Mucosa of gallbladder (tissue), 1 donor: ENCODE measurements at places on chromosomes 4 and X.

- DNase-seq, result no peak
Measured at GRCh38 chr4:173318648-173319211, 15.4 kb downstream of the HMGB2 start.

- DNase-seq, result no peak
Measured at GRCh38 chrX:116246261-116246660, 75.7 kb downstream of the AGTR2 start.

- DNase-seq, result peak; percentile 82
Measured at GRCh38 chr4:23856630-23857029, 33.2 kb downstream of the PPARGC1A start.

DNA sequence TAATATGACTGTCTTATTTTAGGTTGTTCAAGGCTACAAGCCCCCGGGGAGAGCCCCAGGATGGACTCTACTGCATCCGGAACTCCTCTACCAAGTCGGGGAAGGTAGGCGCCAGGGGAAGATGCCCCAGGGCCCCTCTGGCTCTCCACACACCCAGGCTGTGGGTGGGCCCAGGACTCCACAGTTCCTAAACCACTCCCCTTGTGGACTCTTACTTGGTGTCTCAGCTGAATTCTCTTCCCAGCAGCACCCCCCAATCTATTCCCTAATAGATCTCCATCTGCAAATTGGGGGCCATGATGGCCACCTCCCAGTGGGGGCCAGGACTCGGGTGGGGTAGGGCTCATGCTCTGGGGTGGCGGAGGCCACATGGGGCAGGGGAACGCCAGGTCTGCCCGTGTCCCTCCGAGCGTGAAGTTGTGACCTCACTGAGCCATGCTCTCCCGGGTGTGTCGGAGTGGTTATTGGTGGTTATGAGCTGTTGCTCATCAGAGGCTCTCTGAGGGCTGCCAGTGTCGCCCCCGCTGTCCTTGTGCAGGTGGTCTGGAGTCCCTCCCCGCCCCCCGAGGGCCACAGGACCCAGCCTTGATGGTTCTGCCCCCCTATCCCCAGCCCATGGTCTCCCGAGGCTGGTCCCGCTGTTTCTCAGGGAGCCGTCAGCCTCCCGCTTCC lies 11.2 kb upstream of the ADD1 start:
- no peak for DNase-seq

DNA sequence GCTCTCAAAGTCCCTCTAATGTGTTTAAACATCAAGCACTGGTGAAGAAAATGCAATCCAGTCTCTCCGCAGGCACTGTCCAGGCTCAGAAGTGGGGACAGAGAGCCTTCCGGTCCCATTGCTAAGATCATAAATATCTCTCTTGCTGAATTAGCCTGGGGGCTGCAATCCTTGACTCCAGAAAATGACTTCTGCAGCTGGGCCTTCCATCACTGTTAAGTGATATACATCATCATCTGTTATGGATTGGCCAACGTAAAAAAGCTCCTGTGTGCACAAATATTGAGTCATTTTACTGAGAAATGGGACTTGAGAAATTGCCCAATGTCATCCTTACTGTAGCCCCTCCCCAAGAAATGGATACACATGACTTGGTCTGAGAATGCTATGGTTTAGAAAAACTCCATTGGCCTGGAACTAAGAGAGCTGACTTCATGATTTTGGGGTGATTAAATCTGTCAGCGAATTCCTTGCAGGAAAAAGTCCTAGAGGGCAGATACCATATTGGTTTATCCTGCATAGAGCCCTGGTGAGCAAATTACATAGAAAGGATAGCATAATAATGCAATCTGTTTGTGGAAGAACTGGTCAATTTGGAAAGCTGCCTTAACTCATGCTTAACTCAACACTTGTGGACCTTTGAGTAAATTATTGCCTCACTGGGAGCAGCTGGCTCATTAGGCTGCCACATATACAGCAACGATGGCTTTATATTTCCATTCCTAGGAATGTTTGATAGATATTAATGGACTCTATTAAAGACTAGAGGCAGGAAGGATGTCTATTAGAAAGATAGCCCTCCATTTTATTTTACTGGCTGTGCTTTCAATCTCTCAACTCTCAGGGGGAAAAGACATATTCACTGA lies 346.1 kb downstream of the GBA3 start:
- no peak for DNase-seq

GRCh38 chr4:153616006-153616555 lies 68.0 kb upstream of the TLR2 start:
- no peak for DNase-seq

DNA sequence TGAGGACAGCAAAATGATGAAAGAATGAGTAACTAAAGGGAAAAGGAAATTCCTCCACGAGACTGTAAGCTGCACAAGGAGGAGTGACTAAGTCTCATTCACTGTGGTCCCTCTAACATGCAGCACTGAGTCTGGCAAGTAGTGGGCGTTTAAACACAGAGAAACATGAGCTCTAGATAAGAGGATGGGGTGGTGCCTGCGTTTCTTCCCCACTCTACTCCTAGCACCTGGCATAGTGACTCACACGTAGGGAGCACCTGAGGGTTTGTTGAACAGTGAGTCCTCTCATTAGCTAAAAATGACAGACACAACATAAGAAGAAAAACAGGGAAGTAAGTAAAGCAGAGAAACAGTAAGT lies 105.8 kb upstream of the CBR4 start:
- peak; percentile 58 for DNase-seq

DNA sequence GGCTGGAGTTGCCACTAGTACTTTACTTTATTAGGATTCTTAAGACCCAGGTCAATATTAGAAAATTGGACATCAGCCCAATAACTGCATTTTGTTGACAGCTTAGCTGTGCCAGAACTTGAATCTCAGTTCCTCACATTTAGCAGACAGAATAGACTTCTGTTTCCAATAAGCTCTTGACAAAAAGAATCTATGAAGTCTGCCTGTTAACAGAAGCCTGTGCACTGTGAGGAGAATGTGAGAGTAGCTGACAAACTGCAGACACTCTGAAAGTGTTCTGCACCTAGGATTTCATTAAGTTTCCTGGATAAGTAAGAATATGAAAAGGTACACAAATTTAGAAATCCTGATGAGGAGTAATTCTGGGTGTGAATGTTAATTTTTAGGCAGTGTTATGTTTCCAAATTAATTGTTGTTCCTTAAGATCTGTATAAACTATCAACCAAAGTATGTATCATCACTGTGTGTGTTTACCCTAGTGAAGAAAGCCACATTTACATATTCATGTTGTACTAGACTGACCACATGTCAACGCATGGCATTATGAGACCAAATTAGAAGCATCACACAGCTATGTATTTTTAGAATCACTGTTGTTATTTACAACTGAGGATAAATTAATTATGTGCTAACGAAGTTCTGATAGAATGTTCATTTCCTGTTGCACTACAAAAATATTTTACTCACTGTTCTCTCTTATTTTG lies 756.4 kb upstream of the IGFBP7 start:
- no peak for DNase-seq

DNA sequence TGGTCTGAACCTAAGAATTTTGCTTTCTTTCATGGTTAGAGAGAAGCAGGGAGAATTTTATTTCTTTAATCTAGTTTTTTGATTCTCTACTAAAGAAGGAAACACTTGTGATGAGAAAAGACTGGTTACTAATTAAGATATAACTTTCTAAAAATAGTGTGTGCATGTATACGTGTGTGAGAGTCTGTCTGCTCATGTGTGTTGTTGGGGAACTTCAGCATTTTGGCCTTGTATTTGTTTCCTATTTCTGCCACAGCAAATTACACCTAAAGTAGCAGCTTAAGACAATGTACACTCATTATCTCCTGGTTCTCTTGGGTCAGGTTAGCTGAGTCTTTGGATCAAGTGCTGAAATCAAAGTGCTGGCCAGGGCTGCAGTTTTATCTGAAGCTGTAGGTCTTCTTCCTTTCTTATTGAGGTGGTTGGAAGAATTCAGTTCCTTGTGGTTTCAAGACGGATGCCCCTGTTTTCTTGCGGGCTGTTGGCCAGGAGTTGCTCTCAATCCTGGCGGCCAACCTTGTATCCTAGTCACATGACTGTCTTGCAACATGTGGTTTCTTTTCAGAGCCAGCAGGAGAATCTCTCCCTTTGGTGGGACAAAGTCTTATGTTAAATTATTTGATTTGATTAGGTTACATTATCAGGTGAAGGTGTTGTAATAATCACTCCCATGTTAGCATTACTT lies 188.4 kb upstream of the CLNK start:
- DNase-seq, result no peak

DNA sequence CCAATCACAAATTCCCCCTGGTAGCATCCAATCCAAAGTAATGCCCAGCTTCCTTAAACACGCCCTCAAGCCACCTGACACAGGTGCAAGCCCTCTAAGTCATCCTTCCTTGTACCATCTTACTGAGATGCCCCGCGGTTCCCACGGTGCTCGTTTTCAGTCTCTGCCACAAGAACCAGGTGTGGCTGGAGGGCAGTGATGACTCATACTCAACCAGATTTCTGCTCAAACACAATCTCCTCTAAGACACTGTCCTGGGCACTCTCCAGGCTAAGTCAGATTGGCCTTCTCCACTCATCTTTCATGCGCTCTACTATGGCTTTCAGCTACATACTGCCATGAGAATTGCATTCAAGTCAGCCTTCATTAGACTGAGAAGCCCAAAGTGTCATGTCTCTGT lies 3.5 kb downstream of the SH3KBP1 start:
- no peak for DNase-seq

DNA sequence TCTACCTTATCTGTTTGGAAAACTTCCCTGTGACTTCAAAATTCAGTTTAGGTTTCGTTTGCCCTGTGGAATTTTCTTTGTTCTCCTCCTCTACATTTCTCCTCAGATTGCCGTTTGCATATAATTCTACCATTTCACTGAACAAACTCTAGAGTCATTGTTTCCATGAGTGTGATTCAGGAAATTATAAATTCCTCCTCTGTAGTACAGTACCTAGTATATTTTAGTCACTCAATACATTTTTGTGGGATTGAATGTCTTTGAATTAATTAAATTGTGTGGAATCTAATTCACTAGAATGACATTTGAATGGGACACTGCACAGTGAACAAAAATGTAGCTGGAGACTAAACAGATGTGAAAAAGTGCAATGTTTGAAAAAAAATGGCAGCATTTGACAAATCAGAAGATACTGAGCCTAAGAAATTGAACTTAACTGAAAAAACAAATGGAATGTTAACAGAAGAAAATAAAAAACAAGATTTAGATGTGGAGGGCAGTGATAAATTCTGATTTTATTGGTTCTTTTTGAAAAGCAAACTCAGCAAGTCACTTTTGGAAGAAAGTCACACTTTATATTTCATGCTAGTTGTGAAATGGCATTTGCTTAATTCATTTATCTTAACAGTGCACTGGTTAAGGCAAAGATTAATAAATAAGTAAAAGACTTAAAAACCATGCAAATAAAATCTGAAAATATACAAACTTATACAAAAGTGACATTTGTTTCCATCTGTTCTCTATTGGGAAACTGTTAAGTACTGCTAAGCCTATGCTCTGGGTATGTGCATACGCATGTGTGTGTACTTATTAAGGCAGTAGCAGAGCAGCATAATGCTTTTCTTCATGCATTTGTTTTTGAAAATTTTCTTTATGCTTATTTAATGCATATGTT lies 512.3 kb downstream of the FAT4 start:
- DNase-seq, result no peak

GRCh38 chrX:11380187-11380844 lies 87.1 kb downstream of the AMELX start:
- DNase-seq, result no peak

- DNase-seq, result no peak
Measured at GRCh38 chrX:12304261-12304660, 166.0 kb downstream of the FRMPD4 start.

DNA sequence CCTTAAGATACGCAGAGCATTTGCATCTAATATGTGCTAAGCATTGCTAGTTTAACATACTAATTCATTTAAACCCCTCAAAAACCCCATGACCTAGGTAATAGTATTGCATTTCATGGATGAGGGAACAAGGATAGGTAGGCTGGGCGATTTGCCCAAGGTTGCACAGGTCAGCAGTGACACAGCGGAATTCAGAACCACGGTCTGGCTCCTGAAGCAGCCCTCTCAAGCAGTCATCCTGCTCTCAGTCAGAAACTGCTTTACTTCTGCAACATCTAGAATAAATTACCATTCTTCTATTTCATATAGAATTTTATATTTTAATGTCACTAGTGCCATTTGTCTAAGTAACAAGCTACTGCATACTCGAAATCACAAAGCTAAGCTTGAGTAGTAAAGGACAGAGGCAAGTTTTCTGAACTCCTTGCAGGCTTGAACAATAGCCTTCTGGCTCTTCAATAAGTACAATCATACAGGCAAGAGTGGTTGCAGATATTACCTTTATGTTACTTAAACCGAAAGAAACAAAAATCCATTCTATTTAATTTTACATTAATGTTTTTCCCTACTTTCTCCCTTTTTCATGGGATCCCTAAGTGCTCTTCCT lies 555 bp upstream of the SPP1 start:
- peak; percentile 77 for DNase-seq

DNA sequence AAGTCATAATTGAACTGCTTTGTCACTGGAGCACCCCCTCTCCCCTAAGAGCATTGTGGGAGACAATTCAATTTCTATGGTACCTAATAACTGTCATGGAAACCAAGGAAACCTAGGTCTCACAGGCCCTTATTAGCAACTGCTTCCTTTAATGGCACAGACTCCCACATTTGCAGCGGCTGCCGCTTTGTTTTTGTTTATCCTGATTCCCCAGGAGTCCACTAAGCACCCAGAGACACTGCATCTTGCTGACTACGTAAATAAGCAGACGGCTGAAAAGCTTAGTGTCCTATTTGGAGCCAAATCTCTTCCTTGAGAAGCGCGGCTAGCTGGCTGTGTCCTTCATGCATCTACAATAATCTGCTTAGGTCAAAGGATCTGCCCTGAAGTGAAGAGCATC lies 494.4 kb downstream of the TMA16 start:
- DNase-seq, result no peak

DNA sequence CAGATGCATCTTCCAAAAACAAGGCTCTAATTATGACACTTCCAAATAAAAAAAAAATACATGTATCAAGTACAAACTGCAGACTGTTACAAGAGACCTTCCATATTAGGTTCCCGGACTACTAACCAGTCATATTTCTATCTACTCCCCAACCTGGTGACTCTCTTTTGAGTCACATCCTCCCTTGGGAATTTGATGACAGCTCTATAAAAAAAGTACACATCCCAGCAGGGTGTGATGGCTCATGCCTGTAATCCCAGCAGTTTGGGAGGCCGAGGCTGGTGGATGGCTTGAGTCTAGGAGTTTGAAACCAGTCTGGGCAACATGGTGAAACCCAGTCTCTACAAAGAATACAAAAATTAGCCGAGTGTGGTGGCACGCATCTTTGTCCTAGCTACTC lies 14.9 kb downstream of the RPGR start:
- no peak for DNase-seq

DNA sequence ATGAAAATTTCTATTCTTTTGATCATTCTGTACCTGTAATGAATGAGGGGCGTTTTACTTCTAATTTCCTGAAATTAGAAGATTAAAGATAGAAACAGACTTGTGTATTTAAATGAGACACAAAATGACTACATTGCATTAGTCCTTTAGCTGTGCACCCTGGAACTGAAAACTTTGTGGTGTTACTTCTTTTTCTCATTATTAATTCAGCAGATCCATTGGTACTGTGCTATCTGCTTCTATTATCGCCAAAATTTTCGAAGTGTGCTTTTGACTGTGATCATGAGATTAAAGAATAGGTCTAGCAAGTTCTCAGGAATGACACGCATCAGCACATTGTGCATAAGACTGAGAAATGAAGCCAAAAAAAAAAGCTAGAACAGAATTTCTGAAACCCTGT lies 1938.9 kb upstream of the TENM3 start:
- no peak for DNase-seq
